ENCODE measurements at places on chromosomes 2 and 18. TPM values are rescaled to one million over a fixed set of nuclear protein-coding genes. Genes with fewer than 3 reads are reported as not detected.

DNA sequence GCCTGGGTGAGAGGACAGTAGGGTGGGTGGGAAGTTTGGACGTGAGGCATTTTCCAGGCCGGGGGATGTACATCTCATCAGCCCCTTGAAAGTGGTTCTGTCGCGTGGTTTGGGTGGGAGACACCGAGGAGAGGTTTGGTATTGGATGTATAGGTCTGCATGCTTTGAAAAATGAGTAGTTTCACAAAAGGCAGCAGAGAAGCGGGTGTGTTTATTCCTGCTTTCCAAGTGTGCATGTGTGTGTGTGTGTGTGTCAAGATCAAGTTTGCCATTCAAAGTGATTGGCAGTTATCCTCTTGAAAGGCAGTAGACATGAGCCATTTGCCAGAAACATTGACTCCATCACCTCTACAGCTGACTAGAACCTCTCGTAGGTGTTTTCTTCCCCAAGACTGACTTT, 423.1 kb upstream of the POU3F3 start:
- H3K27ac ChIP-seq, result no peak overlapping the region
- no peaks in the 10 kb centered on the region for H3K36me3 ChIP-seq
- DNase-seq, result no peak
- no peaks in the 10 kb centered on the region for H3K4me1 ChIP-seq

DNA sequence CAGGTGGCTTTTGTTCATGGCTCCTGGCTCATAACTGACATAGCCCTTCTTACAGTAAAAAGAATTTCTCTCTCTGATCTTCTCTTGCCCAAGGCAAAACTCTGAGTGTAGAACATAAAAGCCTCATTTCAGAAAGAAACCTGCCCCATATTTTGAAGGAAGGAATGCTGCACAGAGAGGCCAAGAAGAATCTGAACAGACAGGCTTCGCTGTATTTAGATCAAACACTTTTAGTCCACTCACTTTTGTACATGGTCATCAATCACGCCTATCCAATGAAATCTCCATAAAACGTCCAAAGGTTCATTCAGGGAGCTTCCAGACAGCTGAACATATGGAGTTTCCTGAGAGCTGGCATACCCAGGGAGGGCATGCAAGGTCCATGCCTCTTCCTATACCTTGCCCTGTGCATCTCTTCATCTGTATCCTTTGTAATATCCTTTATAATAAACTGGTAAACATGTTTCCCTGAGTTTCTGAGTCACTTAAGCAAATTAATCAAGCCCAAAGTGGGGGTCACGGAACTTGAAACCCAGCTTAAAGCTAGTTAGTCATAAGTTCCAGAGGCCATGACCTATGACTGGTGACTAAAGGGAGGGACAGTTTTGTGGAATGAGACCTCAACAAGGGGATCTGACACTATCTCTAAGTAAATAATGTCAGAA, 62.5 kb upstream of the TMEM247 start:
- H3K4me1 ChIP-seq, result no peaks in the 10 kb centered on the region
- no peak for DNase-seq
- H3K4me3 ChIP-seq, result no peak overlapping the region

DNA sequence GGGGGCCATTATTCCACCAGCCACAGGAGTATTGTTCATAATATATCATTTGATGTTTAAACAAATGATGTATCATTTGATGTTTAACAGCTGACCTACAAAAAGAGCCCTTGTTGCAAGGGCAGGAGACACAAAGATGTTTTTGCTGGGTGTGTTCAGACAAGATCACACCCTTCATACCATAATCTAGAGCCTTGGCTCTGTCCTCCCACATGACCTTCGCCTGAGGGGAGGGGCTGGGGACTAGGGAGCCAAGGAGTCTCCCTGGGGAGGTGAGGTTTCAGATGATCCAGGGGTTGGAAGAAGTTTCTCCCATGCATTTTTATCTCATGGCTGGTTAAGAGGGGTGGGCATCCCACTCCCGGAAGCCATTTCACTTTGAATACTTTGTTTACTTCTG, 33.5 kb downstream of the CDC42EP3 start:
- H3K36me3 ChIP-seq, result no peaks in the 10 kb centered on the region
- H3K4me3 ChIP-seq, result no peak overlapping the region
- H3K27ac ChIP-seq, result no peak overlapping the region
- H3K4me1 ChIP-seq, result no peaks in the 10 kb centered on the region
- no peak for DNase-seq

Gene UGT1A6
- total RNA-seq, result not detected

DNA sequence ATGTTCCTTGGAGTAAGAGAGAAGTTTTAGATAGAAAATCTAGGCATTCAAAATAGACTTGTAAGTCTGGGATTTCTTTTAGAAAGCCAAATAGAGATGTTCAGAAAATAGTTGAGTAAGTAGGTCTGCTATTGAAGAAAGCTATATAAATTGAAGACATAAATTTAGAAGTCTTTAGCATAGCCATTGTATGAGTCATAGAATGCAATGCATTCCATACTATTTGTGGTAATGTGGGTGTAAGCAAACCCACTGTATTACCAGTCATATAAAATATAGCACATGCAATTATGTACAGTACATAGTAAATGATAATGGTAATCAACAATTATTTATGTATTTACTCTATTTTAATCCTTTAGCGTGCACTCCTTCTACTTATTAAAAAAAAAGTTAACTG, 14.1 kb downstream of the MC4R start:
- H3K36me3 ChIP-seq, result no peaks in the 10 kb centered on the region
- no peak overlapping the region for H3K4me3 ChIP-seq
- no peak for DNase-seq
- H3K27ac ChIP-seq, result no peak overlapping the region
- no peaks in the 10 kb centered on the region for H3K4me1 ChIP-seq
- H3K27me3 ChIP-seq, result no peaks in the 10 kb centered on the region
